GM12891 (cell line): ENCODE measurements at places on chromosomes 3 and 15.

DNA sequence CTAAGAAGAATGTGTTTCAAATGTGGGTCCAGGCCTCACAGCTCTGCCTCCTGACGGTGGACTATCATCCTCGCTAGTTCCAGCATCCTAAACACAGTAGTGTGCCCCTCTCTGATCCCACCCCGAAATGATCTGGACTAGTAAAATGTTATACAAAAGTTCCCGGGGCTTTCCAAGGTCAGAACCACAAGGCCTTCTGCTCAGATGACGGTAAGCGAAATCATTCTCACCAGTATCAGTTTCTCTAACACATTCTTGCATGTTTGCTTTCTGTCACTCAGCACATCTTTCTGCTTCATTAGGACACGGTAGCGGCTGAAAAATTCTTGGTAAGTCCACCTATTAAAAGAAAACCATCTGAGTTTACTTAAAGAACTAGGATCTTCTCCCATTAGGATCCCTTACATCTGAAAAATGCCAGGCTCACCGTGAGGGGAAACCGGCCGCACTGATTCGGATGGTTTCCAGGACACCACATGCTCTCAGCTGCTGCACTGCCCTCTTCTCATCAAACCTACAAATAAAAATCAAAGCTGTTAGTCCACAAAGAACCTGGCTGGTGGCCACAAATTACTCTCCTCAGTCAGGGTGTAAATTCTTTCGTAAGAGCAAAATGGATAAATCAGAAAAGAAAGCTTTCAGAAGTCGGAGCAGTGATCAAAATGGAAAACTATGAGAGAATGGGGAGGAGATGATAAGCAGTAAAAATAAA, 83.9 kb upstream of the MYO5C start:
- DNase-seq: peak; percentile 25

GRCh38 chr3:123046262-123047061, 18.9 kb upstream of the SEMA5B start:
- no peak for DNase-seq

DNA sequence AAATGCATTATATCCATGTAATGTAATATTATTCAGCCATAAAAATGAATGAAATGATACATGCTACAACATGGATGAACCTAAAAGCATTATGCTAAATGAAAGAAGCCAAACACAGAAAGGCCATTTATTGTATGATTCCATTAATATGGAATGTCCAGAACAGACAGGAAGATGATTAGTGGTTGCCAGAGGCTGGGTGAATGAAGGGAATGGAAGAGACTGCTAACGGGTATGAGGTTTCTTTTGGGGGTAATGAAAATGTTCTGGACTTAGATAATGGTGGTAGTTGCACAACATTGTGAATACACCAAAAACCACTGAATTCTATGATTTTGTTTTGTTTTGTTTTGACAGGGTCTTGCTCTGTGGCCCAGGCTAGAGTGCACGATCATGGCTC, 61.6 kb upstream of the MAP4 start:
- no peak for DNase-seq

- DNase-seq: no peak
These were observed 44.6 kb downstream of the GLDN start for GRCh38 chr15:51386029-51386428.

GRCh38 chr3:169467751-169468150, 195.8 kb downstream of the MECOM start:
- DNase-seq: no peak

GRCh38 chr15:29337156-29337959, 67.7 kb upstream of the NSMCE3 start:
- DNase-seq: no peak

DNA sequence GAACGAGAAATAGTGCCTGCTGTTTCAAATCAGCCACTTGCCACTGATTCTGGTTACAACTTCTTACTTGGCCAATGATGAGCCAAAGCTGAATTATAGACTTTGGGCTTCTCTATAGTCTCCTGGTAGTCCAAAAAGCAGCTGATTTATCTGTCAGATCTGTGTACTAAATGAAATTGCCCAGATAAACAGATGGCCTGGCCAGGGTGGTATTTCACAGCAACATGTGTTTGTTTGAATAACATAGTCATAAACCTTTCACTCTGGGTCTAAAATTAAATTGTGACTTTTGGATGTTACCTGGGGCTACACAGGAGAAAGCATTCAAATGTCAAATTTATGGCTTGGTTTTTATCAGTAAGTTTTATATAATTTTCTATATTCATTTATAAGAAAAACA, 147.0 kb downstream of the NECTIN3 start:
- DNase-seq: no peak

- DNase-seq: no peak
These were observed 11.5 kb downstream of the KBTBD13 start for GRCh38 chr15:65087873-65088642.

- DNase-seq: no peak
These were observed 142.4 kb upstream of the KCNMB2 start for GRCh38 chr3:178393824-178394223.

DNA sequence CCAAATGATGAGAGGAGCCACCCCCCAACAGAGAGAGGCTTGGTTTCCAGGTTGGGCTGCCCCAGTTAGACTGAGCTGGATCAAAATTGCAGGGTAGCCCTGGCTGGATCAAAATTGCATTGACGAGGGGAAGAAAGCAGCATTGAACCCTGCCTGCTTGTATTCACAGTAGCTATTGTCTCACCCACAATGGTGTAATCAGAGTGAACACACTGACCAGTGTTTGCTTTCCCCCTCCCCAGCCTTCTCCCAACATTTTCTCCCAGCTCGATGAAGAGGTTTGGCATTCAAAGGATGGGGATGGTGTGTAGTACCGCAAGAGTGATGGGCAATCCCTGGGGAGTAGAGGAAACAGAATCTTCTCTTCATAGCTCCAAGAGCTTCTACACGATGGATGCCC, 223.8 kb downstream of the ADAMTS9 start:
- no peak for DNase-seq

GRCh38 chr15:31269816-31270575, 56.6 kb upstream of the KLF13 start:
- DNase-seq: no peak

DNA sequence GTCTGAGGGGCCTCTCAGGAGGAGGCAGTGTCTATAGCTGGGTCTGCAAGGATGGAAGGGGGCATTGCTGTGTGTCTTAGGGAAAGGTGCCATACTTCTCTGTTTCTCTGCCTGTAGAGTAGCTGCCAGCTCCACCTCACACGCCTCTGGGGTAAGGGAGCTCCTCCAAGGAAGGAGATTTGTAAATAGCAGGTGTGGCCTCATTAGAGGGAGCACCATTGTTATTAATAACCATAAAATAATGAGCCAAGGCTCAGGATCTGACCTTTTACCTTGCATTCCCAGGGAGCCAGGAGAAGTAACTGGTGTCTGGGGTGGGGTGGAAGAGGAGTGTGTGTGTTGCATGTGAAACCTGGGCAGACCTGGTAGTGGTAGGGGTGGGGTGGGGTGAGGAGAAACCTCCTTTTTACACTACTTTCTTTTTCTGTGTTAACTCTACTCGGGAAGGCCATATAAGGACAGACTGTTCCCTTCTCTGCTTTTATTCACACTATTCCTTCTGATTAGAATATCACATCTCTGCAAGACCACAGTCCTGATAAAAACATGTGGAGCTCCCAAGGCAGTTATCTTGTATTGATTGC, 2.2 kb upstream of the C15orf39 start:
- no peak for DNase-seq

GRCh38 chr15:62498712-62499111, 333.6 kb upstream of the C2CD4B start:
- no peak for DNase-seq

DNA sequence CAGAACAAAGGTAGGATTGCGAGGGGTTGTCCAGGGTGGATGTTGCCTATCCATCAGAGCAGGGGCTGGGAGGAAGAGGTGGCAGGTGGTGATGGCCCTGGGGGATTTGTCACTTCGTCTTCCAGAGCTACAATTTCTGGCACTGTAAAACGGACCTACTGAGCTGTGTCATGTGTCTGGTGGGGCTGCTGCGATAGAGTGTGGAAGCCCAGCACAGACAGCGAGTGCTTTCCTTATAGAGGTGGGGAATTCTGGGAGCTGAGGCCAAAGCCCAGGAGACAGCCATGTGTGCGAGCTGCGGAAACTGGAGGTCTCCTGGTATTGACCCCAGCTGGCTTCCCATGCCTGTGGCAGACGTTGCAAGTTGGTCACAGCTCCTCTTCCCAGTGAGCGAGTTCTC, 61.2 kb upstream of the SEC22A start:
- DNase-seq: no peak

- DNase-seq: no peak
These were observed 13.2 kb upstream of the ATP2B2 start for GRCh38 chr3:10518506-10519150.

DNA sequence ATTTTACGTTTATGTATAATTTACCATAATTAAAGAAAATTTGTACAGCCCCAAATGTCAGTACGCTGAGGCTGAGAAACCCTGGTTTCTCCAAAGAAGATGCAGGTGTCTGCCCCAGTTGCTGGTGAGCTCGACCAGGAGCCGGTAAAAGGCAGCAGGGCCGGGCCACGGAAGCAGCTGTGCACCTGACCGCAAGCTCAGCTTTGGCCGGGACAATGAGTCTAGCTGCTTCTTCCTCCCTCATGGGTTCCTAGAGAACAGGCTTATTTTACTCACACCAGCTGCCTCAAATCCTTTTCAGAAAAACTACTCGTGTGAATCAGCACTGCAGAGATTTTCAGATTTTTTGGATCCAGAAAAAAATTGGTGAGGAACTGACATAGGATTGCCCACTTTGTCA, 18.0 kb upstream of the ZXDC start:
- DNase-seq: no peak

GRCh38 chr3:162328649-162329048, 832.0 kb downstream of the OTOL1 start:
- no peak for DNase-seq

DNA sequence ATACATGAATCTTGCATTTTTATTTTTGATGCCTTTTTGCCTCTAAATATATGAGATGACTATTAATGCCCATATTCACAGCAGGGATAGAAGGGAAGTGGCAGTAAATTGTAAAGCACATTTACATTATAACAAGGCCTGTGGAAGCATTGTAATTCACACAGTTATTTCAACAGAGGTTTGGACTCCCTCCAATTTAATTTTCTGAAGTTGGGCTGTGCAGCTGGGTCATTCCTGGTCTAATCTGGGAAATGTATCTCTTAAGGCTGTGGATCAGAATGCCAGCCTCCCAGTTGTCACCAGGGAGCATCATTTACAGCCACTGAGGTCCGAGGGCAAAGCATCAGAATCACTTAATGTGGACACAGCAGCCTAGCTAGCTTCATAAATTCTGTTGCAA, 434.5 kb downstream of the MFSD1 start:
- no peak for DNase-seq

DNA sequence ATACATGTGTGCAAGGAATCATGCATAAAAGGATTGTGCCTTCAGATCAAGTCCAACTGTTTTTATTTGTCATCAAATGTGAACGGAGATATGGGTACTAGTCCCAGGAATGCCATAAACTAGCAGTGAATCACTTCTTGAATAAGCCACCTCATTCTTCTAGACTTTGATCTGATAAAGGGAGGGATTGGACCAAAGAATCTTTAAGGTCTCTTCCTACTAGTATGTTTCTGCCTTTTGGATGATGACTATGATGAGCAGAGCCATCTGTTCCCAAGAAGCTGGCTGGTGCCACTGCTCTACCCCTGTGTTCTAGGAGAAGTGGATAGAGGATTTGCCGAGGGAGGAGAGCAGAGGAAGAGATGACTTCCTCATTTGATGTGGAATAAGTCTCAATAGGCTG, 28.8 kb upstream of the UACA start:
- DNase-seq: no peak

DNA sequence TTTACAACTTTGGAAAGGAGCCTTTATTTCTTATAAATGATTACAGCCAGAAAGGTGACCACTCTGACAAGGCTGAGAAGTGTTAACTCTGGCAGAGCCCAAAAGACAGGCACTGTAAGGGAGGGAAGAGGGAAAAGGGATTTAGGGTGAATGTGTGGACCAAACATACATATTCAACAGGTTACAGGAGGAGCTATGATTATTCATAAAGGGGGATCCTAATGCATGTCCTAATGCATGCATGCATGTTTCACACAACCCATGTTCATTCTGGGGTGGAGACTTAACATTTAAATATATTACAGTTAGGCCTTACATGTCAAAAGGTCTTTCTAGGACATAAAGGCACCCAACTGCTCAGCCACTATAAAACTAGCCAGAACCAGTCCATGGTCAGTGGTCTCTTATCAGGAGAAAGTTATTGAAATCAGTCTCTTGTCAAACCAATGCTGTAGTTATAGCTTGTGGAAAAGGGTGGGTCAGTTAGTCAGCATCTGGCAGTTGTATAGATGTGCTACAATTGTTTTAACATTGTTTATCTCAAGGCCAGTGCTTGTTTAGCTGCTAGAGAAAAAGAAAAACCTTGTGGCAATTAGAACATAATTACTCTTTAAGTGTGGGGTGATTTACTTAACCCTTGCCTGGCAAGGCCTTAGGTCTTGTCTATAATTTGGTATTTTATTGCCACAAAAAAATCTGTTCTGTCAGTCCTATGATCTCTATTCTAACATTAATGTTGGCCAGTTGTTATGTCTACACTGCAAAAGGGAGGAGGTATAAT, 77.5 kb downstream of the RAD18 start:
- no peak for DNase-seq

- DNase-seq: no peak
These were observed 848.0 kb upstream of the CADM2 start for GRCh38 chr3:84110787-84111186.

DNA sequence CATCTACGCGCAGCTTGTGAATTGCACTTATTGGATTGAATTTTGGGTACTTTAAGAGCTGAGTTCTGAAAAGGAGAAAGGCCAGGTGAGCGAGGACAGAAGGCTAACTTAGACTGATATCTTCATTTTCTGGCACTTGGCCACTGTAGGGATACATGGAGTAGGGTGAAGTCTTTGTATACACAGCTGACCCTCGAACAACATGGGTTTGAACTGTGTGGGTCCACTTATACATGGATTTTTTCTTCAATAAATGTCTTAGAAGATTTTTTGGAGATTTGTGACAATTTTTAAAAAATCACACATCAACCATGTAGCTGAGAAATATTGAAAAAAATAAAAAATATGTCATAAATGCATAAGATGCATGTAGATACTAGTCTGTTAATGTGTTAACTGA, 18.3 kb downstream of the PTPRG start:
- DNase-seq: no peak

DNA sequence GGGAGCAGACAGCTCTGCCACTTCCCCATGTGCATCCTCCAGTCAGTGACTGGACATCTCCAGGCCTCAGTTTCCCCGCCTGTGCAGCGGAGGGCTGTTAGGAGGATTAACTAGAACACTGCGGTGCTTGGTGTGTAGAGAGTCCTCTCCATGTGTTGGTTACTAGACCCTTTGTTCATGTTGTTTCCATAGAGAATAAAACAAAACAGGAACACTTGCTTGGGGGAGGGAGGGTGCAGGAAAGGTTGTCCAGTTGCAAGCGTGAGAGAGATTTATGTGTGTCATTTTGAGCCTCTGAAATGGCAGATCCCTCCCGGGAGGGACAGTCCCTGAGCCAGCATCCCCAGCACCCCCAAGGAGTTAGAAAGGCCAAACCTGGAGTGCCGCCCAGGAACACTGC, 184.0 kb upstream of the LYSMD4 start:
- no peak for DNase-seq

- DNase-seq: no peak
These were observed 15.2 kb downstream of the ST3GAL6 start for GRCh38 chr3:98778383-98778782.

- peak; percentile 80 for DNase-seq
These were observed 10.0 kb downstream of the BMF start for GRCh38 chr15:40098489-40099261.
